ENCODE measurements at places on chromosomes 4 and X.

DNA sequence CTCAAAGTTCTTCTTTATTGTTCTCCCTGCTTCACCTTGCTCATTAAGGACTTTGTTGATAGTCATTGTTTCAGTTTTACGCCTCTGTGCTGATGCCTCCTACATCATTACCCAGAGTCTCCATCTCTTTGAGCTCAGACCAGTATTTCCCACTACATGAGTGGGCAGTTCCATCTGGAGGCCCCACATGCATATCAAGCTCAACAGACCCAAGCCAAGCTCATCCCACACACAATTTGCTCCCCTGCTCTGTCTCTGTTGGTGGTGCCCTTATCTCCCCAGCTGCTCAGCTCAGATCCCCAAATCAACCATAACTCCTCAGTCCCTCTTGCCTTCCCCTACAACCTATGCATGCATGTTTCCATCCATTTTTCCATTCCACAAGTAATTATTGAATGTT lies 85.1 kb upstream of the EFNB1 start:
- H3K4me3 ChIP-seq: no peak overlapping the region
- H3K36me3 ChIP-seq: no peaks in the 10 kb centered on the region
- DNase-seq: peak; percentile 7
- H3K27ac ChIP-seq: no peak overlapping the region
- H3K27me3 ChIP-seq: no peaks in the 10 kb centered on the region
- H3K4me1 ChIP-seq: no peaks in the 10 kb centered on the region

DNA sequence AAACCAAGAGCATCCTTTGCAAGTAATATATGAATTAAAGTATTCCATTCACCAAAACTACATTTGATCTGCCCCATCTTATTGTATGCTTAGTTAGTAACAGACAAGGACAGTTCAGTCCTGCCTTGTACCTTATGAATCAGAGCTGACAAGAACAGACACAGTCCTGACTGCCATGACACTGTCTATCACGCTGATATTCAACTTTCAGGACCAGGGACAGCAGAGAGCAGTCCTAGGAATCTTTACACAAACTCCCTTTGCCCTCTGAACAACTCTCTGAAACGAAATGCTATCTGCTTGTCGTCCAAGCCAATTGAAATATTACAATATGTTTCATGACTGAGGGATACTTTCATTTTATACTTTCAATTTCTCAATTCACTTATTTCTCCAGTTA lies 268.6 kb upstream of the VCX start:
- H3K36me3 ChIP-seq: no peaks in the 10 kb centered on the region
- no peaks in the 10 kb centered on the region for H3K27me3 ChIP-seq
- no peak overlapping the region for H3K27ac ChIP-seq
- H3K4me3 ChIP-seq: no peak overlapping the region
- DNase-seq: no peak

DNA sequence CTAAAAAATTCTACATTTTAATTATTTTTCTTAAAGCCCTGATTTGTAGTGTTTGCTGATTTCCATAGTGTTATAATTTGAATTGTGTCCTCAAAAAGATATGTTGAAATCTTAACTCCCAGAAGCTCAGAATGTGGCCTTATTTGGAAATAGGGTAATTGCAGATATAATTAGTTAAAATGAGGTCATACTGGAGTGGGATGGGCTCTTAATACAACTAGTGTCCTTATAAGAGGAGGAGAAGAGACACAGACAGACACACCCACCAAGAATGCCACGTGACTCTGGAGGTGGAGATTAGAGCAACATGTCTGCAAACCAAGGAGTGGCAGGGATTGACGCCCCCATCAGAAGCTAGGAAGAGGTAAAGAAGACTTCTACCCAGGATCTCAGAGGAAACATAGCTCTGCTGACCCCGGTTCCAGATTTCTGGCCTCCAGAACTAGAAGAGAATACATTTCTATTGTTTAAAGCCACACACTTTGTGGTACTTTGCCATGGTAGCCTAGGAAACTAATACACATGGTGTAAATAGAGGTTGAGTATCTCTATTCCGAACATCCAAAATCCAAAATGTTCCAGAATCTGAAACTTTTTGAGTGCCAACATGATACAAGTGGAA lies 70.5 kb upstream of the IRF2 start:
- no peak for DNase-seq
- H3K4me1 ChIP-seq: no peaks in the 10 kb centered on the region
- no peaks in the 10 kb centered on the region for H3K27me3 ChIP-seq
- no peak overlapping the region for H3K4me3 ChIP-seq
- no peaks in the 10 kb centered on the region for H3K36me3 ChIP-seq
- H3K27ac ChIP-seq: no peak overlapping the region

GRCh38 chr4:63693321-63693720 lies 715.9 kb downstream of the TECRL start:
- H3K36me3 ChIP-seq: no peaks in the 10 kb centered on the region
- DNase-seq: no peak
- no peaks in the 10 kb centered on the region for H3K4me1 ChIP-seq
- no peak overlapping the region for H3K4me3 ChIP-seq
- no peak overlapping the region for H3K27ac ChIP-seq
- H3K27me3 ChIP-seq: no peaks in the 10 kb centered on the region

GRCh38 chr4:92519727-92520126 lies 216.0 kb downstream of the GRID2 start:
- H3K27me3 ChIP-seq: no peaks in the 10 kb centered on the region
- H3K4me1 ChIP-seq: no peaks in the 10 kb centered on the region
- no peaks in the 10 kb centered on the region for H3K36me3 ChIP-seq
- H3K4me3 ChIP-seq: no peak overlapping the region

- DNase-seq: peak; percentile 84
- no peaks in the 10 kb centered on the region for H3K27me3 ChIP-seq
- H3K4me3 ChIP-seq: no peak overlapping the region
- H3K27ac ChIP-seq: peak overlapping the region; percentile 33
Observed at GRCh38 chr4:19748519-19749479, 502.9 kb upstream of the SLIT2 start.

- H3K27me3 ChIP-seq: peaks cover 13% of the 10 kb centered on the region
- H3K4me1 ChIP-seq: no peaks in the 10 kb centered on the region
- peak overlapping the region; percentile 91 for H3K27ac ChIP-seq
- no peaks in the 10 kb centered on the region for H3K36me3 ChIP-seq
- peak overlapping the region; percentile 88 for H3K4me3 ChIP-seq
- DNase-seq: peak; percentile 98
Observed at GRCh38 chr4:182448281-182449151, 205.3 kb downstream of the TENM3 start.

- H3K27me3 ChIP-seq: peaks cover 5% of the 10 kb centered on the region
- DNase-seq: peak; percentile 82
- peak overlapping the region; percentile 98 for H3K27ac ChIP-seq
- H3K36me3 ChIP-seq: no peaks in the 10 kb centered on the region
Observed at GRCh38 chrX:153970357-153971123, 1.1 kb downstream of the HCFC1 start.

GRCh38 chr4:89788206-89789072 lies 48.5 kb downstream of the SNCA start:
- DNase-seq: peak; percentile 71
- H3K4me1 ChIP-seq: no peaks in the 10 kb centered on the region

GRCh38 chr4:37678624-37679023 lies 7.6 kb downstream of the RELL1 start:
- no peak overlapping the region for H3K27ac ChIP-seq
- no peak overlapping the region for H3K4me3 ChIP-seq
- peaks cover 46% of the 10 kb centered on the region for H3K4me1 ChIP-seq

DNA sequence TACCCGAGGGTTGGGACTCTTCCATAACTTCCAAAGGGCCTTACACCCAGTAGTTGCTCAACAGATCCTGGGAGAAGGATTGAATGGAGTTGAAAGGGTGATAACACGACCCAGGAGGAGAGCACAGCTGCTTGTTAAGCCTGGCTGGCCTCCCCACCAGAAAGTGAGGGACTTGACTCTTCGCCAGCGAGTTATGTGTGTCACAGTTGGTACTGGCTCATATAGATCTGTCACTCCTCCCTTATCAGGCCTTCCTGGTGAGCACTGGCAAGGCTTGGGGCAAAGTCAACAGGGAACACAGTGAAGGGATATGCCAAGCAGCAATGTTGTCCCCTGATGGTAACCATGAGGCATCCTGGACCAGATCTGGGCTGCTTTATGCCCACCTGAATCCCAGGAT lies 35.8 kb downstream of the APLN start:
- H3K4me3 ChIP-seq: no peak overlapping the region
- DNase-seq: no peak
- H3K4me1 ChIP-seq: no peaks in the 10 kb centered on the region
- H3K27ac ChIP-seq: no peak overlapping the region
- no peaks in the 10 kb centered on the region for H3K36me3 ChIP-seq
- H3K27me3 ChIP-seq: no peaks in the 10 kb centered on the region

DNA sequence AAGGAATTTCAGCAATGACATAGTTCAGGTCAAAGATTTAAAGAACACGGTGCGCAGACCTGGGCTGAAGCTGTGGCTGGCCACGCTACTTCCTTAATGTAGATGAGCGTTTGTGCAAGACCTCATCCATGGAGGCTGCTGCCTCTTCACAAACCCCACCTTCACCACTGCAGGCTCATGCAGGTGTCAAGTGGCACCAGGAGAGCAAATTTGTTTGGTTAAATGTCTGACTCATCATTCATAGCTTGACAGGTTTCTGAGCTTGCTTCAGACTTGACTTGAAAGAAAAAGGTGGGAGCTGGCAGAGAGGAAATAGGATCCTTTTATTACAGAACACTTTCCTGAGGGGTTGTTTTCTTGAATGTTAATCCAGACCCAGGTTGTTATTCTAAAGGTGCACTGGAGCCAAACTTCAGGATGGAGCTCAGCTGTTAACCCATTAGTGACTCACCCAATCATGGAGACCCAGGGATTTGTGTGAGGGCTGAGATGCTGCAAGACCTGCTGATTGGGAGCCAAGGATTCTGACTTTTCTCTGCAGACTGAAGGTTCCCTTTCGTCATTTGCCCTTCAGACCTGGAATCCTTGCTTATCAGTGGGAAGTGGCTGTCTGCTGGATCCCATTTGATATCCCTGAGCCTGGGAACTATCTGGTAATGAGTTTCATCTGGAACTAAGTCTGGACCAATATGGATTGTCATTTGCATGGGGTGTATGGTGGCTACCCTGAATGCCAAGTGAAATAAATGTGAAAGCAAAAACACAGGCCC lies 315.3 kb downstream of the PTTG2 start:
- DNase-seq: no peak
- H3K4me1 ChIP-seq: peaks cover 10% of the 10 kb centered on the region
- H3K27ac ChIP-seq: no peak overlapping the region
- no peaks in the 10 kb centered on the region for H3K36me3 ChIP-seq
- no peak overlapping the region for H3K4me3 ChIP-seq
- no peaks in the 10 kb centered on the region for H3K27me3 ChIP-seq

DNA sequence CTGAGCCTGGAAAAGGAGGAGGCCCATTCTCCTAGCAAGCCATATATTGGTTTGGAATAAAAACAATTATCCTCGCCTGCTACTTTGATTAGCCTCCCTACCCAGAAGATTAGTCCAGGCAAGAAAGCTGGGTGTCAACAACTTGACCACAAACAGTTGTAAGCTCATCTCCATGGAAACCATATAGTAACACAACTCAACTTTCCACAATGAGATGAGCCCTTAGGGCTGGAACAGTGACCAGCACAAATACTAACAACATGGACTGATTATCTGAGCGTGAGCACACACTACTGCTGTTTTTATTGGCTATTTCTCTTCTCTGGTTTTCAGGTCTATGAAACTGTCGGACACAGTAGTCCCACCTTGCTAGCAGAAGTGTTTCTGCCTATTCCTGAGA lies 80.8 kb downstream of the CC2D2A start:
- H3K27ac ChIP-seq: no peak overlapping the region
- no peaks in the 10 kb centered on the region for H3K4me1 ChIP-seq
- DNase-seq: no peak

- no peak overlapping the region for H3K27ac ChIP-seq
- H3K4me3 ChIP-seq: no peak overlapping the region
- peaks cover 77% of the 10 kb centered on the region for H3K4me1 ChIP-seq
- no peaks in the 10 kb centered on the region for H3K36me3 ChIP-seq
- no peaks in the 10 kb centered on the region for H3K27me3 ChIP-seq
Observed at GRCh38 chr4:107831140-107831539, 6.4 kb downstream of the SGMS2 start.

- no peaks in the 10 kb centered on the region for H3K36me3 ChIP-seq
- no peak for DNase-seq
- no peaks in the 10 kb centered on the region for H3K4me1 ChIP-seq
- no peak overlapping the region for H3K27ac ChIP-seq
- H3K4me3 ChIP-seq: no peak overlapping the region
Observed at GRCh38 chr4:28014469-28014868, 1153.8 kb downstream of the STIM2 start.

- DNase-seq: no peak
- no peak overlapping the region for H3K4me3 ChIP-seq
- no peaks in the 10 kb centered on the region for H3K27me3 ChIP-seq
- no peak overlapping the region for H3K27ac ChIP-seq
Observed at GRCh38 chrX:83469551-83469950, 38.5 kb upstream of the POU3F4 start.
